ENCODE measurements at places on chromosomes 4 and X.

- no peak for DNase-seq
Observed at GRCh38 chr4:1465173-1466033, 59.2 kb upstream of the NKX1-1 start.

DNA sequence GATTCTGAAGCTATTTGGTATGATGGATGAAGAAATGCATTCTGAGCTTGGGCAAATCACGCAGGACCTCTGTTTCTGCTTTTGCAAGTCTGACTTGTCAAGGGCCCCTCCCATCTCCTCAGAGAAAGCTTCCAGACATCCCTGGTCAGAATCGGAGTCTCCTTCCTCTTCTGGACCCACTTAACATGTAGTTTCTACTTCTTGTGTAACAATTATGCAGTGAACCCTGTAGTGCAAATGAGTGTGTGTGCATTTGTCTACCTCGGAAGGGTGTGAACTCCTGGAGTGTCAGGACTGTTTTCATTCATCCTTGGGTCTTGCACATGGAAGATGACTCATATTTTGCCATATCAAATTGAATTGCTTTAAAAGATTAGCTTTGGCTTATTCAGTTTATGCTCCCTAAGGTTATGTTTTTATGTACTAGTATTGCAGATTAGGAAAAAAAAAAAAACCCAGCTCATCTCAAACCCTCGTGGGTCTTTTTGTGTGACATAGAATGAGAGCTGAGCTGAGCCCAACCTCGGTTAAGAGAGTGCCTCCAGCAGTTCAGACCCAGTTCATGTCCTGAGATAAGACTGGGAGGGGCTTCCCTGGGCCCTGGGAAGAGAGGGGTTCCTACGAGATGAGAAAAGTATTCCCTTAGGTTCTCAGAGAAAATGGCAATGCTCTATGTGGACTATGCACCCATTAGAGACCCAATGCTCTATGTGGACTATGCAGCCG, 61.1 kb upstream of the RPL34 start:
- DNase-seq: no peak

GRCh38 chr4:78360466-78360865, 191.1 kb upstream of the ANXA3 start:
- no peak for DNase-seq

- no peak for DNase-seq
Observed at GRCh38 chrX:132639446-132639845, 150.6 kb upstream of the MBNL3 start.

GRCh38 chr4:8675383-8675782, 82.8 kb downstream of the CPZ start:
- no peak for DNase-seq

- no peak for DNase-seq
Observed at GRCh38 chr4:29415771-29416170, 1304.4 kb upstream of the PCDH7 start.

DNA sequence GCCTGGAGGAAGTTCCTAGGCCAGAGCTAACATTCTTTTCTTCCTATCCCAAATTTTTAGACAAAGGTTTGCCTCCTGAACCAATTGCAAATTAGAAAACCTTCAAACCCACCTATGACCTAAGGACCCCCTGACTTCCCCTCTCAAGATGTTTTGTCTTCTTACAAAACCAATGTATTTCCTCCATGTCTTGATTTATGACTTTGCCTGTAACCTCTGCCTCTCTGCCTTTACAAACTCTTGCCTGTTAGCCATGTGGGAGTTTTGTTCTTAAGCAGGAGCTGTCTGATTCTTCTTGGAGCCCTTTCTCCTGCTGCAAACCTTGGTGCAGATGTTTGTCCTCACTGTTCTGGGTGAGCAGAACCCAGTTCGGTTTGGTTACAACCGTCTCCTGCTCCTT, 222.3 kb upstream of the BOD1L1 start:
- no peak for DNase-seq

DNA sequence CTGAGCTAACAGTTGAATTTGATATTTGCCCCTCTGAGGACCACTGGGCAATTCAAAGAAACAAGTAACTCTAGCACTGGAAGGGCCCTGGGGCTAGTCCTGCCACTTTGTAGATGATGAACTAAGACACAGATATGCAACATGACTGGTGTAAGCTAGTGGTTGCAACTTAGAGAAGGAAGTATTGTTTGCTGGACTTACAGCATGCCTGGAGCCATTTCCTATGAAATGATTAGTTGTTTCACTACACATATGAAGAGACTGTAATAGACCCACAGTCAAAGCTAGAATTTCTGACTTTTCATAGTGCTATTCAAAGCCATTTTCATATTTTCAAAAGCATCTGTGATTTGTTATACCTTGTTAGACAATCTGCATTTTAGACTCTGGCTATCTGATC, 96.2 kb downstream of the TSPAN7 start:
- DNase-seq: no peak

DNA sequence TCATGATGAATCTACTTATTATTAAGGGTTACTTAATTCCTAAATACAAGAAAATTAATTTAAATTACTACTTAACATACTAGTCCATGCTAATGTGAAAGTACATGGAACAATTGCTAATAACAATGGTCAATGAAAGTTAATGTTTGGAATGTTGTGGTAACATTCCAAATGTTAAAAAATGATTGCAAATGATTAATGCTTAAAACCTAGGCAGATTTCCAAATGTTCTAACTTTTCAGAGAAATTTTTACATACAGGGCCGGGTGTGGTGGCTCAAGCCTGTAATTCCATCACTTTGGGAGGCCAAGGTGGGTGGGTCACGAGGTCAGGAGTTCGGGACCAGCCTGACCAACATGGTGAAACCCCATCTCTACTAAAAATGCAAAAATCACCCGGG, 1851.3 kb upstream of the PCDH7 start:
- DNase-seq: no peak

- DNase-seq: no peak
Observed at GRCh38 chr4:130178106-130178505, 1082.2 kb downstream of the C4orf33 start.

- DNase-seq: no peak
Observed at GRCh38 chrX:103529550-103529949, 10.3 kb upstream of the RAB40A start.

GRCh38 chr4:74083546-74083945, 15.4 kb downstream of the CXCL2 start:
- DNase-seq: no peak

- DNase-seq: no peak
Observed at GRCh38 chrX:130415201-130415600, 13.4 kb downstream of the RBMX2 start.

GRCh38 chrX:11781734-11782370, 23.8 kb downstream of the MSL3 start:
- DNase-seq: no peak

- no peak for DNase-seq
Observed at GRCh38 chrX:54171527-54172250, 11.4 kb downstream of the FAM120C start.

DNA sequence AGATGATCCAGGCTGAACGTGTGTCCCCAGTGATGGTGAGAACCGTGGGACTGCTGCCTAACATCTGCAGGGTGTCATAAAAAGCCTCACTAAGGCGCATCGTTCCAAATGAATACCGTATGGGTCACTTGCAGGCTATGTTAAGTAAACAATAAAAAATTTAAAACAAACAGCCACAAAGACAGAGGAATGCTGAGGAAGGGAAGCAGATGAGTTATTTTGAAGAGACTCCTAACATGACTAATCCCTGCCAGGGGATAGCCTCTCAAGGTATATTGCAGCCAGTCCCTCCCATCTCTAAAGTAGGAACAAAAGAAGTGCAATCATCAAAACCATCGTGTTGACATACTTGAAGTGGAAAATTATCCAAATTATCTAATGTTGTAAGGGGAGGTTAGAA, 83.8 kb downstream of the UNC5C start:
- no peak for DNase-seq

DNA sequence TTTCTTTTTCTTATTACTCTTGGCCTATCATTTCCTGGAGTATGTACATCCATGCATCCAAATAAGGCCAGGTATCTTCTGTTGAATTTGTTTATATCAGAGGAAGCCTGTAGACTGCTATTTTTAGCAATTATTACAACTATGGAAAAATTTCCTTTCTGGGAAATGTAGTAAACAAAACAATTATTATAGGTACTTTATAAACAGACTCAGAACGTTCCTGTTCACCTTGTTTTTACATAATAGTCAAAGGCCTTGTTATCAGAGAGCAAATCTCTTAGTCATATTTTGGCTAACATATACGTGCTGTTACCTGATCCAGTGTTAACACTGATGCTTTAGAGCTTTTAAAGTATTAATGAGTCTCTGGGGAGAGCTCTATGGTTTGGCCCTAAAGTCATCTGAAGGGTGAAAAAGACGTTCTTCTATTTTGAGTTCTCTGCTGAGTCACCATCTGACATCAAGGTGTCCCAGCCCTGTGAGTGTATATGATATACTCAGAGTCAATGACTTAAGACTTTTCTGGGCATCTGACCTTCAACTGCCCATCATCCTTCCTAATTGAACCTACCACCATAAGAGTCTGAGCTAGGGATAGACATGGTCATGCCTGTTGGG, 7.3 kb downstream of the SPARCL1 start:
- no peak for DNase-seq

DNA sequence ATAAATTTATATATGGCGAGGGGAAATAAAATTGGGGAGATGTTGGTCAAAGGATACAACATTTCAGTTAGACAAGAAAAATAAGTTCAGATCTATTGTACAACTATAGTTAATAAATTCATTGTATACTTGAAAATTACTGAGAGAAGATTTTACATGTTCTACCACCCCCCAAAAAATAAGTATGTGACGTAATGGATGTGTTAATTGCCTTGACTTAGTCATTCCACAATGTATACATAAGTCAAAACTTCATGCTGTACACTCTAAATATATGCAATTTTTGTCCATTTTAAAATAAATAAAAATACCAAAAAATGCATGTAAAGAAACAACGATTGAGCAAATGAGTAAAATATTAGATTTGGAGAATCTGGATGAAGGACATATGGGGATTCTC, 1.8 kb downstream of the USP11 start:
- DNase-seq: no peak
